Vein endothelial cell (primary cell): ENCODE measurements at places on chromosomes 11 and 22. TPM values are rescaled to one million over a fixed set of nuclear protein-coding genes. Genes with fewer than 3 reads are reported as not detected.

The MMP12 gene
- total RNA-seq: not detected in 2 replicates

The NEFH gene
- total RNA-seq: 0.86 and 0.98 TPM in 2 replicates

The FGF4 gene
- total RNA-seq: not detected in 2 replicates

The PGA4 gene
- total RNA-seq: not detected in 2 replicates

The CD6 gene
- total RNA-seq: not detected in 2 replicates

The CARD18 gene
- not detected in 2 replicates for total RNA-seq

The MRGPRF gene
- total RNA-seq: 0.10 and 0.33 TPM in 2 replicates

The TRIM49C gene
- total RNA-seq: not detected in 2 replicates

The ZDHHC8 gene
- 18.9 and 19.7 TPM in 2 replicates for total RNA-seq

The SMTNL1 gene
- total RNA-seq: not detected in 2 replicates

The SLC25A18 gene
- total RNA-seq: not detected in 2 replicates

The MS4A6E gene
- total RNA-seq: not detected in 2 replicates

The BEST1 gene
- not detected in 2 replicates for total RNA-seq

The ASPHD2 gene
- total RNA-seq: 4.2 and 5.3 TPM in 2 replicates

The SYT8 gene
- not detected in 2 replicates for total RNA-seq

The OR4C13 gene
- not detected in 2 replicates for total RNA-seq

The OR8G1 gene
- total RNA-seq: not detected in 2 replicates

The UBQLNL gene
- under 0.01 and 0.10 TPM in 2 replicates for total RNA-seq

The SCGB1C1 gene
- not detected in 2 replicates for total RNA-seq

The HTR3A gene
- total RNA-seq: not detected in 2 replicates

The PAMR1 gene
- 0.86 and 1.6 TPM in 2 replicates for total RNA-seq
